ENCODE measurements at places on chromosomes 11 and 22. TPM values are rescaled to one million over a fixed set of nuclear protein-coding genes. Genes with fewer than 3 reads are reported as not detected.

Gene ACTN3
- 0.27 TPM for total RNA-seq

Gene HPS4
- 64.3 TPM for total RNA-seq

- H3K27me3 ChIP-seq, result no peaks in the 10 kb centered on the region
- peaks cover 5% of the 10 kb centered on the region for H3K4me1 ChIP-seq
Observed at GRCh38 chr11:73465023-73465675, 89.0 kb downstream of the RELT start.

DNA sequence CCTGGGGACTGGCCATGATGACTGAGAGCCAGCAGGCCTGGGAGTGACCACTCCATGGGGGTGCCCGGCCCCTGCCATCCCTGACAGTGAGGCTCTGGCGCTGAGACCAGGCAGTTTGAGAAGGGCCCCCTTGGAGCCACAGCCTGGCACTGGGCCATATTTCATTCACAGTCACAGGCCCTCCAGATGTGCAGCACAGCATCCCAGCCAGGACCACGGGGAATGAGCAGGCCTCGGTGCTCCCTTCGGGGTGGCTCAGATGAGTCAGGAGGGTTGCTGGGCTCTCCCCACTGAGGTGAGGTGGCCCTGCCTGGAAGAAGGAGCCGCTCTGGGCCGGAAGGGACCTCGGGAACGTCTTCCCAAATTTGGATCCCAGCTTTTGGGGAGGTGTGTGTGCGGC, 53.0 kb downstream of the GRAMD4 start:
- H3K27ac ChIP-seq, result no peak overlapping the region
- no peak for DNase-seq
- peaks cover 7% of the 10 kb centered on the region for H3K36me3 ChIP-seq
- H3K27me3 ChIP-seq, result no peaks in the 10 kb centered on the region
- peak overlapping the region; percentile 91 for H3K4me3 ChIP-seq

DNA sequence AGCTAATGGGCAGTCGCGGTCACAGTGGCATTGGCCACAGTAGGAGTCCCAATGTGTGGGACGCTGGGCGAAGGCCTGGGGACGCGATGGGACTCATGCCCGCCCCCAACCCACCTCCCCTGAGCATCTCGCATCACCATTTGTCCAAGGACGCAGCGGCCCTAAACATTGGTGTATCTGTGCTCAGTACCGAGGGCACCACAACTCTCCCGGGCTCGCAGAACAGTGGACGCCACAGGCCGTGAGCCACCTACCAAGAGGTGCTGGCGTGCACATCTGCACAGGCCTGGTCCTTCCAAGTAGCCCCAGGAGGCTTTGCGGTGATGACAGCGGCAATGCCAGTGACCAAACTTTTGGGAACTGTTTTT, 27.3 kb downstream of the RRP7A start:
- DNase-seq, result no peak
- peaks cover 2% of the 10 kb centered on the region for H3K4me1 ChIP-seq
- H3K36me3 ChIP-seq, result no peaks in the 10 kb centered on the region
- no peak overlapping the region for H3K4me3 ChIP-seq
- no peaks in the 10 kb centered on the region for H3K27me3 ChIP-seq

Measured in naive thymus-derived CD8-positive, alpha-beta T cell (primary cell).